AG04449 (cell line): ENCODE measurements at places on chromosomes 6 and 20.

- no peak for DNase-seq
These were observed 102.6 kb downstream of the ATP9A start for GRCh38 chr20:51665543-51666118.

GRCh38 chr6:118252474-118252873 is 295.6 kb upstream of the PLN start:
- DNase-seq, result no peak

- DNase-seq, result no peak
These were observed 95.7 kb downstream of the LY86 start for GRCh38 chr6:6683969-6684833.

DNA sequence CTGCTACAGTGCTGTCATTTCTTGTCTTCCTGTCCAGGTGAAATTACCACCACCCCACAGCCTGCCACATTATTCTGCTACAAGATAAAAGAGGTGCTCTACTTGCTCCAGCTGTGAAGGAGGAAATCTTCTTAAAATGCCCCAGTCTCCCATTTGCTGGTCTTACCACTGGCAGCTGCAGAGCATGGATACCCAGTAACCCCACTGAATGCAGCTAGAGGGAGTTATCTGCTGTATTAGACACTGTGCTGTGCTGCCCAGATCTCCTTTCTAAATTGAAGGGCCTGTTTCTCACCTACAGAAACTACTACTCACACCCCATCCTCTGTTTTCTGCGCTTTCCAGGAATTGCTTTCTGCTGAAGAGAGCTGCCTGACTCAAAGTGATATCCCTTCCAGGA is 517.8 kb downstream of the PKHD1 start:
- no peak for DNase-seq

- DNase-seq, result no peak
These were observed 98.9 kb downstream of the TBC1D7 start for GRCh38 chr6:13229205-13230085.

GRCh38 chr6:3501826-3502500 is 45.1 kb upstream of the SLC22A23 start:
- DNase-seq, result no peak

DNA sequence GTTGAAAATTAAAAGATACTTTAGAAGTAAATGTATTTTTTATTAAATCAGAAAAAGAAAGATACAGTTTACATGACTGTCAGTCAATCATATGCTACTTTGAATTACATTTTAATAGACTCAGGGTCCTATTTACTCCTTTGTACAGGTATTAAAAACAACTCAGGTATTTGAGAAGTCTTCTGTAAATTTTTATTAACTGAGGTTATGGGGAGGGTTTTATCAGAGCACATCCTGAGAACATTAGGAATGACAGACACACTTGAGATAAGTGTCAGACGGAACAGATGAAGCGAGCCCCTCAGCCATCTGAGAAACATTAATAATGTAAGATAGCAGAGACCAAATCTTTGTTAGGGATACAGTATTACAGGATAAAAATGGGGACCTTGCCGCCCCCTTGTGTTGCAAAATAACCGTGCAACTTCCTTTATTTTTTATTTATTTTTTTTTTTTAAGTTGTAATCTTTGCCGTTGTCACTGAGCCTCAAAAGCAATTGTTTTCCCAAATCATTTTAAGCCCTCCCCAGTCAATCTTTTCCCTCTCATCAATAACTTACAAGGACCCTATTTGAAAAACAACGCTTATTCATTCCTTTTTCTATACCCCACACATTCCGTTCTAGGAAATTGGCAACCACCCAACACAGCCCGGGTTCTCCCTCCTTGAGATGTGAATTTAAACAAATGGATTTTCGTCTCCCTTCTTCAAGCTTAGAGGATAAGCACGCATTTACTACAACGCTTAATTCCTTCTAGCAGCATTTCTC is 126.7 kb downstream of the BCAS1 start:
- DNase-seq, result no peak

GRCh38 chr6:54411767-54412166 is 103.5 kb downstream of the TINAG start:
- DNase-seq, result no peak

- DNase-seq, result no peak
These were observed 356.9 kb downstream of the ARHGAP18 start for GRCh38 chr6:129353067-129353466.

DNA sequence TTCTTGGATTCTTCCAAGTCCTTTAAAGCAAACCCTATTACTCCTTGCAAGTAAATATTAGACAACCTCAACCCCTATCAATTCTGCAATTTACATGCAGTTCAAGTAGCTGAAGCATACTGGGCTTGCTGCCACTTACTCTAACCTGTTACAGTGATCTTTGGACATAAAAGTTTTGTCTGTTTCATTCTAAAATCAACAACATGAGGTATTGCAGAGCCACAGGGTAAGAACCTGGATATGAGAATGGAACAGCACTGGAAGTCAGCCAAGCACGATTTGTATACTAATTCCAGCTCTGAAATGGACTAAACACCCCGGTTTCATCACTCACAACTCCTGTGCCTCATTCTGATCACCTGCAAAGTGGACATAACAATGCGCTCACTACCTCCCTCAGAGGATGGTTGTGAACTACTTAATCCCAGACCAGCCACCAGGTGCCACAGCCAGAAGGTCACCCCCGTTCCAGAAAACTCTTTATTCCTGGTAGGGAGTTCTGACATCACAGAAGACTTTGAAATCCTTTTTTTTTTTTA is 270.0 kb downstream of the ADGB start:
- no peak for DNase-seq

- no peak for DNase-seq
These were observed 243.7 kb upstream of the CHD6 start for GRCh38 chr20:41861772-41862422.

DNA sequence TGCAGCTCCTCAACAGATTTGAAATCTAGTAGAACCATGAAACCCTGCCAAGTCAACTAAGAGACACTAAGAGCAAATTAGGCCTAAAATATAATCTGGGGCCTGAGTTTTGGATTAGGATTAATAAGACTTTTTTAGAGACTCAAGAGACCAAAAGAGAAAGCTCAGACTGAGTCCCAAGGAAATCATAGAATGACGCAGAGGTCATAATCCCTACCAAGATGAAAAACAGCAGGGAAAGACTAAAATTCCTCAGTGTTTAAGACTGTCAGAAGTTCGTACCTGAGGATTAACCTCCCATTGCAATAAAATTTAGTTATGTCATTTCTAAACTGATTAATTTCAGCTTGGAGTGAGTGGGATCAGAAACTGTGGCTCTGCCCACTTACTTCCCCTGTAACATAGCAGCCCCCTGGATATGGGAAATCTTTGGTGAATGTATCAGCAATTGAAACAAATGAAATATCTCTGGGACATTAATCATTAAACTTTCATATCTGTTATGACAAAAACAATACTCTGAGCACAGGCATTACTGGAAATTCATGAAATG is 200.3 kb downstream of the EDN1 start:
- no peak for DNase-seq

DNA sequence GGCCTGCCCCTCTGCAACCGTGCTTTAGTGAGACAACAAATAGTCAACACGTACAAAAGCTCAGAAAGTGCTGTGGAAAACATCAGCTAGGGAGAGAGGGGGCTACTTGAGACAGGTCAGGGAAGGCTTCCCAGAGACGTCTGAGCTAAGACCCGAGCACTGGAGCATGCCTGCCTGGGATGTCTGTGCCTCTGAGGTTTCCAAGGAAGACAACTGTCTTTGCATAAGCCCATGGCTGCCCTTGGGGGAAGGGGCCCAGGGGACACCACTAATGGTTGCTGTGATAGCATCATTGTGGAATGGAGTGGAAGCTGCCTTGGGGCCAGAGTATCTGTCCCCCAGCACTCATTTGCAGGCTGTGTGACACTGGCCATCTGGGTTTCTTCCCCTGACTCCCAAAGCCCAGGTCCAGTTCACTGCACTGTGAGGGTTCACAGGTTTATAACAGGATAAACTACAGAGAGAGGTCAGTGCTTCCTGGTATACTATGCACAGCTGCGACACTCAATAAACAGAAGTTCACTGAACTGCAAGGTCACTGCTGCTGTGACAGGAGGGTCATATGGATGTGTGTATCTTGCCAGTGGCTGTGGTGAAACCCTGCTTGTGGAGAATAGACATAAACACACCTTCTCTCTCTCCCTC is 1.5 kb upstream of the ARFGEF2 start:
- DNase-seq, result no peak

DNA sequence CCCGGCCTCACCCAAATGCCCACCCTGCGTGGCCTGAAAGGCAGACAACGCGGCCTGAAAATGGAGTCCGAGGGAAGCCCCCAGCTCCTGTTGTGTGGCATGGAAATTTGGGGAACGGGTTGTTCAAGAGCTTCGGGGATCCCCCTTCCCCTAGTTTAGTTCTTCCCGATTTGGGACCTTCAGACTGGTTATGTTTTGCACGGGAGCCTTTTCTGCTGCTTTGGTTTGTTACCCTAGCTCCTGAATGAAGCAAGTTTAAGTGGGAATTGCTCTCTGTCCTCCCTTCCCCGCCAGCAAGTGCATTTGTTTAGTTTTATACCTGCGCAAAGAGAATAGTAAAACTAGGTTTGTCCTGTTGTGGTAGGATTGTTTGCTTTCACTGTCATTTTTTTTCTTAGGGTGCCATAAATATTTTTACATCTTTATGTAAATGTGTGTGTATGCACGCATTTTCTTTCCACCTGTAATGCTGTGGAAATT is 604 bp downstream of the SH3BGRL2 start:
- no peak for DNase-seq

DNA sequence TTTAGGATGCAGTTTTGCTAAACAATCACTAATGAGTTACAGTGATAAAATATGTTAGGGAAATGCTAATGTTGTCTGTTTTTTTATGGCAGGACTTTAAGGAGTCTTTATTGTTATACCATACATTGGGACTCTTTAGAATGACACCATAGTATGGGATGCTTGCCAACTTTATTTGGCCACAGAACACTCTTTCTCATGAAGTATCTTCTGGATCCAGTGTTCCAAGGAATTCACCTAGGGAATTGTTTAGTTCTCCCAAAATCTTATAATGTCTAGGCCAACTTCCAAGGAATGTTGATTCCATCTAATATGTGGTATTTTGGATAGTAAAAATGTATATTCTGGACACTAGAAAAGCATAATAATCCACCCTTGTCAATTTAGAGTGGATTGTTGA is 3.3 kb downstream of the RIN2 start:
- no peak for DNase-seq

GRCh38 chr6:13012977-13013680 is 296.6 kb downstream of the PHACTR1 start:
- DNase-seq, result no peak

DNA sequence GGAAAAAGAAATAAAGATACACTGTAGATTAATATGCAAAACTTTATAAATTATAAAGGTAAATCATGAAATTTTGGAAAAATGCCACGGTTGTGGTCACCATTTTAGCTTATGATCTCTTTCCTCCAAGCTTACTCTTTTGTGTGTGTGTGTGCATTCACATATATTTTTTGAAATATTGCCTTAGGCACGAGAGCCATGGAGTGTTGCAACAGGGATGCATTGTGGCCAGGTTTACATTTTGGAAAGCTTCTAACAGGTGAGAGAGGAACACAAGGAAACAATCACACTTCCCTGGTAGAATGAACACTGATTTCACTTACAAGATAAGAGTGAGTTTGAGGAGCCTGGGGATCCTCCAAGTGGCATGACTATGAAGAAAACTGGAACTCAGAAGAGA is 214.5 kb upstream of the TENT5A start:
- DNase-seq, result no peak

DNA sequence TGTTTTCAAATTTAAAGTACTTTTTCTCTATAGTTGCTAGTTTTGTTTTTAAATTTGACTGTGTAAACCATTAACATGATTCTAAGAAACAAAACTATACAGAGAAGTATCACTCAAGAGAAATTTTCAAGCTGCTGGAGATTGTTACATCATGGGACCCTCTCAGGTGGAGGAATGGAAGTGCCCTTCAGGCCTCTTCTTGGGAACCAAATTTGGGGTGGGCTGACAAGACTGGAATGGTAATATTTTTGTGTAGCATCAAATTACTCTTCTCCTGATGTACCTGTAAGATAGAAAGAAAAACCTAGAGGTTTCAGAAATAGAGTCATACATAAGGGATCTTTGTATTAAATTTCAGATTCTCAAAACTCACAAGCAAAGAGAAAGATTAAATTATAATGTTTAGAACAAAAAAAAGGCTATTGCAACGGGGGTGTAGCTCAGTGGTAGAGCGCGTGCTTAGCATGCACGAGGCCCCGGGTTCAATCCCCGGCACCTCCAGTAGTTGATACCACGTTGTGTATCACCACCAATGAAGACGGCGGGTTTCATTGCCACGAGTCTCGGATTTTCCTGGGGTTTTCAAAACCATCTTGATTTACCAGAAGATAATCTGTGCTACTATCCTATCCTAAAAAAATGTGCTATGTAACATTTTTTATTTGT is 193.7 kb downstream of the GPX5 start:
- no peak for DNase-seq

- DNase-seq, result no peak
These were observed 471.8 kb upstream of the MAN1A1 start for GRCh38 chr6:119821380-119821779.

GRCh38 chr6:15876406-15876805 is 213.6 kb upstream of the DTNBP1 start:
- DNase-seq, result no peak

DNA sequence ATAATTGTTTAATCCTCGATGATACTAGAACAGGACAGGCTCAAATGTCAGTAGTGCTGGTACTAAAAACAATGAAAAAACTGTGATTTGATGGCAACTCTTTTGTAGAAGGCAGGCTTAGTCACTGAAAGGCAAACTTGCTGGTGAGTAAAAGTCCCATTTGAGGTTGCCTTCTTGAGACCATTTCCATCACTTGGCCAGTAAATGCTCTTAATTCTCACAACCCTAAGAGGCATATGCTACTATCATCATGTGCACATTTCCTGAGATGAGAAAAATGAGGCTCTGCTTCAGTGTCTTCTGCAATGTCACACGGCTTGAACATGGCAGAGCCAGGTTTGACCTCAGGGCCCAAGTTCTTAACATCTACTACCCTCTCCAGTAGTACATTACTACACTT is 9.9 kb downstream of the AKIRIN2 start:
- DNase-seq, result no peak

GRCh38 chr6:1023229-1023628 is 288.7 kb upstream of the FOXQ1 start:
- no peak for DNase-seq

GRCh38 chr6:11410539-11411307 is 126.8 kb upstream of the TMEM170B start:
- DNase-seq, result no peak

DNA sequence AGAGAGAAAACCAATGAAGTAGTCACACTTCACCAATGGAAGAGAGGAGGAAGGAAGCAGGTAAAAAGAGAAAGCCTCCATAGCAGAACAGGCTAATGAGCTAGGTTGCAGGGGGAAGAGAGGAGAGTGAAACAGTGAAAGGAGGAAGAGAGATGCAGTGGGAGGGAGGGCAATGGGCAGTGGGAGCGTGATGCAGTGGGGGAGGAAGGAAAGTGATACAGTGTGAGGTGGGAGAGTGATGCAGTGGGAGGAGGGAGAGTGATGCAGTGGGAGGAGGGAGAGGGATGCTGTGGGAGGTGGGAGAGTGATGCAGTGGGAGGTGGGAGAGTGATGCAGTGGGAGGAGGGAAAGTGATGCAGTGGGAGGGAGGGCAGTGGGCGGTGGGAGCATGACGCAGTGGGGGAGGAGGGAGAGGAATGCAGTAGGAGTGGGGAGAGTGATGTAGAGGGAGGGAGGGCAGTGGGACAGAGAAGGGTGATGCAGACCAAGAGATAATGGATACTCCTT is 29.7 kb downstream of the COL12A1 start:
- DNase-seq, result no peak
